Retinal pigment epithelial cell (primary cell): ENCODE measurements at places on chromosomes 7 and 10.

DNA sequence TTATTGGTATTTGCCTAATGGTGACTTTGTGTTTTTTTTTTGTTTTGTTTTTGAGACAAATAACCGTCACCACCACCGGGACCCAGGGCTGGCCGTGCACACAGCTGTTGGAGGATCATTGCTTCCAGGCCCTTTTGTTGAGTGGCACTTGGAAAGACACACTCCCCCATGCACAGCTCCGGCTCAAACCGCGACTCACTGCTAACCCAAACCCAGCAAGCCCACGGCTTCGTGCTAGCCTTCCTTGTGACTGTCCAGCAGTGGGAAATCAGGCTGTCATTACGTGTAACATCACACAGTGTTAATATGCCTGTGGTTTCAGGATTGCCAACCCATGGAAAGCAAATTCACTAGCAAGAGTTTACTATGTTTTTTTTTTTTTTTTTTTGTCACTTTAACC lies 17.4 kb downstream of the BNIP3 start:
- DNase-seq: no peak

DNA sequence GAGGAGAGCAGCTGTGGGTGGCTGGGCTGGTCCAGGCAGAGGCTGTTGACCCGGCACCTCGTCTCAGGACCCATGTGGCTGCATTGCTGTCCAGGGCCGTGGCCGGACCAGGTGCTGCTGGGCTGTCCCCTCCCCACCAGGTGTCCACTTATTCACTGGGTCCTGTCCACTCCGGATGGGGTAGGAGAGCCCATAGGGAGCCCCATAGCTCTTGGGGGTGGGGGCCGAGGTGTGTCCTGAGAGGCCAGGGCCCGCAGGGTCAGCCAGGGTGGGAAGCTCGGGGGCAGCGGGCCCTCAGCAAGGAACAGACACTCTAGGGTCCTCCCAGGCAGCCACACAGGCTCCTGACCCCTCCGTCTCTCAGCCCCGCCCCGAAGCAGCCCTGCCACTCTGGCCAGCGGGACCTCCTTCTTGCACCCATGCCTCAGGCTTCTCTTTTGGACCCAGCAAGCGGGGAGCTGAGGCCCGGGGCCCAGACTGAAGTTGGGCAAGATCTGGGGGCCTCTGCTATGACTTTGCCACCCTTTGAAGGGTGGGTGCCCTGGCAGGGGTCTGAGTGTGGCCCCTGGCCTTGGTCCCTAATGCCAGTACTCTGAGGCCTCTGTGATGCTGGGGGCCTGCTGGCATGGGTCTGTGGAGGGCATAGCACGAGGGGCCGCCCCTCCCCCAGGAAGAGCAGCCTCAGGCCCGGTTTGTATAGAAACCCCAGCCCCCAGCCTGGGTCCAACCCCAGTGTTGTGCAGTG lies 86.4 kb downstream of the NKX6-2 start:
- no peak for DNase-seq

DNA sequence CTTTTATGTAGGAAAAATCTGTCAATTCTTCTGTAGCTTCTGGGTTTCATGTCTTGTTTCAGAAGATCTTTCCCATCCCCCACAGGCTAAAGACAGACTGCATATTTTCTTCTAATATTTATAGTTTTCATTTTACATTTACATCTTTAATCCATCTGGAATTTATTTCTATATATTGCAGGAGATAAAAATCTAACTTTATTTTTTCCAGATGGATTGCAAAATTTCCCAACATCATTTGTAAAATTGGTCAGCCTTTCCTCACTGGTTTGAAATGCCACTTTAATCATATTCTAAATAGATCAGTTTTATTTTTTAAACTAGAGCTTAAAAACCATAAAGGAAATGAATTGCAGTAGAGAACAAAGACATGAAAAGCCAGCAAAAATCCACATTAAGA lies 46.9 kb downstream of the TMEM26 start:
- no peak for DNase-seq

- no peak for DNase-seq
Observed at GRCh38 chr10:77419979-77420378, 217.6 kb downstream of the KCNMA1 start.

GRCh38 chr7:80923211-80923612 lies 4.4 kb upstream of the SEMA3C start:
- no peak for DNase-seq

- DNase-seq: no peak
Observed at GRCh38 chr7:49527182-49527581, 246.3 kb upstream of the VWC2 start.

GRCh38 chr10:505419-505818 lies 184.0 kb downstream of the DIP2C start:
- DNase-seq: no peak

GRCh38 chr7:5396999-5397663 lies 26.5 kb downstream of the TNRC18 start:
- DNase-seq: no peak

GRCh38 chr7:49523870-49524269 lies 249.6 kb upstream of the VWC2 start:
- DNase-seq: no peak

DNA sequence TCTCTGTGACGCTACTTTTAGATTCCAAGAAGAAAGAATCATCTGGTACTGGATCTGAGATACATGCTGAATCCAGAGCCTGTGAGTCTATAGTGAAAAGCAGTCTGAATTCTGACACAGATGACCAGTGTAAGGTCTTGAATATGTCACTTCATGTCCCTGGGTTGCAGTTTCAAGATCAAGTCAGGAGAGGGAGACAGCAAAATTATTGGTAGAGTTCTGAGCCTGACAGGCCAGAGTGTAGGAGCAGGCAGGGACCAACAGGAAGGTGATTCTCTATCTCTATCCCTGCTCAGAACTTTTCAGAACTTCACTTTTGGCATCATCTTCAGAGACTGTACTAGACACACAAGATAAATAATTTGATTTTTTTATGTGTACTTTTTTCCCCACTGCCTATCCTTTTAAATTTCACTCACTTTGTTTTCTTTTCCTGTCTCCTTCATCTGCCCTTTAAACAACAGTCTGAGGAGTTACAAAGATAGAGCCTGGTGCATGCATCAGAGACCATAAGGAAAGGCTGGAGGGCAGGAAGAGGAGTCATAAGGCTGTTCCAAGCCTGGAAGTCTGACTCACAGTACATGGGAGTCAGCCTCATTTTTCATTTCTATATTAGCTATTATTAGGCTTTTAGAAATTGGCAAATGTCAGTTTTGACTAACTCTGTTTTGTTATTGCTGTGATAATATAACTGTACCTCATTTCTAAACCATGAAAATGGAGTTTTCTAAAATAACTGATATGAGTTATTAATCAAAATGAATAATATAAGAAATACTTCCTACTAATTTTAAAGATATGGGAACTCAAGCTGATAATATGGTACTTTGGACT lies 120.2 kb upstream of the TMEM229A start:
- DNase-seq: no peak

DNA sequence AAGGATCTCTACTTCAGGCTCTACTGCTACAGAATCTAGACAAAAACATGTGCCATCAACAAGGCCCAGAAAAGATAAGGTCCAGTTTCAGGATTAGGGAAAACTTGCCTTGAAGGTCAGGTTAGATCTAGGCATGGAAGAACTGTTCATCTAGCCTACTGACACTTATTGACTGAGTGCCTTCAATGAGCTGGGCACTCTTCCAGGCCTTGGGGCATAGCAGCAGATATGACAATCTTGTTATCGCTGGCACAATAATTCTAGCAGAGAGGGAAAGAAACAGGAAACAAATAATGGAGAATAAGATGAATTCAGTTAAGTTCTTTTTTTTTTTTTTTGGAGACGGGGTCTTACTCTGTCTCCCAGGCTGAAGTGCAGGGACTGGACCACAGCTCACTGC lies 71.6 kb downstream of the ADCYAP1R1 start:
- DNase-seq: no peak

- no peak for DNase-seq
Observed at GRCh38 chr10:6231146-6231545, 28.4 kb downstream of the PFKFB3 start.

DNA sequence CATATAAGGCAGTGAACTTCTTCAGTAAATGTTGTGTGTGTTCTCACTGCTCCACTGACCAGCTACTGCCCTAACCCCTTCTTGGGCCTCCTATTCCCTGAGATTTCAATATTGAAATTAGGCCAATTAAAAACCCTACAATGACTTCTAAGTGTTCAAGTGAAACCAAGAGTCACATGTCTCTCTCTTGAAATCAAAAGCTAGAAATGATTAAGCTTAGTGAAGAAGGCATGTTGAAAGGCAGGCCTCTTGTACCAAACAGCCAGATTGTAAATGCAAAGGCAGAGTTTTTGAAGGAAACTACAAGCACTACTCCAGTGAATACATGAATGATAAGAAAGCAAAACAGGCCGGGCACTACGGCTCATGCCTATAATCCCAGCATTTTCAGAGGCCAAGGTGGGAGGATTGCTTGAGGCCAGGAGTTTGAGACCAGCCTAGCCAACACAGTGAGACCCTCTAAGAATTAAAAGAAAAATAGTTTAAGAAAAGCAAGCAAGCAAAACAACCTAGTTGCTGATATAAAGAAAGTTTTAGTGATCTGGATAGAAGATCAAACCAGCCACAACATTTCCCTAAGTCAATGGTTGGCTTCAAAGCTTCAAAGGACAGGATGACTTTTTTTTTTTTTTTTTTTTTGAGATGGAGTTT lies 22.3 kb downstream of the BRAF start:
- DNase-seq: no peak

- DNase-seq: no peak
Observed at GRCh38 chr10:49053053-49053997, 62.0 kb downstream of the VSTM4 start.

DNA sequence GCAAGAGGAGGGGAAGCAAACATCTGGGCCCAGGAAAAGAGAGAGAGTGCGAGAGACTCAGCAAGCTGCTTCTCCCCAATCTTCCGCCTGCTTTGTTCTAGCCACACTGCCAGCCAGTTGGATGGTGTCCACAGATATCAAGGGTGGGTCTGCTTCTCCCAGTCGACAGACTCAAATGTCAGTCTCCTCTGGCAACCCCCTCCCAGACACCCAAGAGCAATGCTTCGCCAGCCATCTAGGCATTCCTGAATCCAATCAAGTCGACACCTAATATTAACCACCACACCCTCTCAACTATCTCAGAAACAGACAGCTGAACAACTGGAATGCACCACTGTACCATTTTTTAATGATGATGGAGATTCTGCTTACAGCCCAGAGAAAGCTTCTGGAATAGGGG lies 57.1 kb downstream of the FAM107B start:
- DNase-seq: no peak

DNA sequence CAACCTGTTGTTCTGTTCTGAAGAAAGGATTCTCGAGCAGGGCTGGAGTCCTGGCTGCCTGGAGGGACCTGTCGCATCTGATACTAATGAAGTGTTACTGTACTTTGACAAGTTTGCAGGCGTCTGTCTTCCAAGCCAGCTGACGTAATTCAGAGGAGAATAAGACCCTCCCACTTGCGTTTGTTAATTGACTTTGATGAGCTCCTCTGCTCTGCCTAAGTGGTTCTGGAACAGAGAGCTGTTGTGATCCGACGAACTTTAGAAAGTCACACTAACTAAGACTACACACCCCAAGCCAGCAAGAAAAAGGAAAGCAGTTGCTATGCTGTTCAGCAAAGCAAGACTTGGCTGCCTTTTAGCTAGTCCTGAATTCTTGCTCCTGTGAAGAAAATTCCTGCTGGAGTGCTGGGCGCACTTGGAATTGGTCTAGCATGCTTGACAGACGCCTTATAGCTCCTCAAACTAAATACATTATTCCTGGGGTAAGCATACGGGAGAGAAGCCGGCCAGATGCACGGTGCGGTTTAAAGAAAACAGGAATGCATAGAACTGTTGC lies 200.3 kb downstream of the CACNB2 start:
- DNase-seq: peak; percentile 21

DNA sequence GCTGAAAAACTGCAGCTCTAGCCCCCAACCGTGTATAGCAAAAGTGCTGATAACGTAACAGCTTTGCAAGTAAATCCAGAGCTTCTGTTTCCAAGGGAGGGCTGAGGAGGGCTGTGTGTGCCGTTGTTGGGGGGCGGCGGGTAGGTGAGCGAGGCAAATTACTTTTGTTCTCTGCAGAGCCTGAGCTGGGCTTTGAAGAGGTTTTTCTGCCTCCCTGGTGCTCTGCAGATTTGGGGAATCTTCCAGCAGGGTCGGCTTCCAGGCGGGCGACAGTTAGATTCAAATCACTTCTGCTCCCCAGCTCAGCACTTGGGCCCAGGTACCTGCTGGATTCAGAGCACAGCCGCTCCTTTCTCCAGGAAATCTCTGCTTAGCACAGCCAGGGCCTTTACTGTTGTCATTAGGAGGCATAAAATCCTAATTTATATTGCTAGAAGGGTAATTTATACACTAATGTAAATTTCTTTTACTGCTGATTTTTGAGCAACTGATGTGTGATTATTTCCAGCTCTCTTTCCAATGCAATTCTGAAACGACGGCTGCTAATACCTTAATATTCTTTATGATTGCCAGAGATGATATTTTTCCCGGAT lies 442.4 kb downstream of the TYW1 start:
- no peak for DNase-seq

GRCh38 chr10:48241332-48241731 lies 33.2 kb downstream of the FRMPD2 start:
- no peak for DNase-seq

DNA sequence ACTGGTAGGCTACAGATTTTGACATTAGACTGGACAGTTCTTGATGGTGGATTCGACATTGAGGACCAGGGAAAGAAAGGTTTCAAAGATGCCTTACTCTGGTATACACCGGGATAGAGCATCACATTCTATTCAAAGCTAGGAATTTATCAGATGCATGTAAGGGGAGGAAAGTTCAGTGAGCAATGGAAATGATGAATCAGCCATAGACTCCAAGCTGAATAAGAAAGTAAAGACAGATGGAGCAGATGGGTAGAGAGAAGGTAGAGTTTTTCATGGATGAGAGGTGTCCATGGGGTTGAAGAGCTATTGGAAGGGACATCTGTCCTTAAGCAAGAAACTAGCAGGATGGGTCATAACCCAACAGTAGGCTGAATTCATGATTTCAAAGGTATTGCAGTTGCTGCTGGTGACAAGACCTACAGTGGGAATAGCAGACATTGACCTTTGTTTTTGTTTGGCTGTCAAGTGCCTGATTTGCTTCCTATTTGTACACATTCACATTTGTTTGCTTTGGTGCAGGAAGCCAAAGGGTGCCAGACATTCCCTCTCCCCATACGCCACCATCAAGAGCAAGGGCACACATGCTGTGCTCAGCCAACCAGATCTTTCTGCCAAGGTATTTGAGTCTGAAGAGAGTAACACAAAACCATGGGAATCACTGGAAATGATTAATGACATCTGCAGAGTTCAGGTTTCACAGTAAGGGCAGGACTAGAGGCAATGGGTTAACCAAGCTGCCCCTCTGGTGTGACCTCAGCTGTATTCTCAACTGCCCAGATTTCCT lies 8.6 kb upstream of the CACUL1 start:
- no peak for DNase-seq

- DNase-seq: no peak
Observed at GRCh38 chr7:131570401-131570800, 14.0 kb upstream of the PODXL start.

GRCh38 chr7:120278773-120279172 lies 5.8 kb downstream of the KCND2 start:
- no peak for DNase-seq

GRCh38 chr10:35765066-35765527 lies 123.0 kb upstream of the FZD8 start:
- DNase-seq: no peak

GRCh38 chr10:100970914-100971811 lies 1.9 kb downstream of the SEMA4G start:
- no peak for DNase-seq
